ENCODE measurements at places on chromosomes 2 and 18.

DNA sequence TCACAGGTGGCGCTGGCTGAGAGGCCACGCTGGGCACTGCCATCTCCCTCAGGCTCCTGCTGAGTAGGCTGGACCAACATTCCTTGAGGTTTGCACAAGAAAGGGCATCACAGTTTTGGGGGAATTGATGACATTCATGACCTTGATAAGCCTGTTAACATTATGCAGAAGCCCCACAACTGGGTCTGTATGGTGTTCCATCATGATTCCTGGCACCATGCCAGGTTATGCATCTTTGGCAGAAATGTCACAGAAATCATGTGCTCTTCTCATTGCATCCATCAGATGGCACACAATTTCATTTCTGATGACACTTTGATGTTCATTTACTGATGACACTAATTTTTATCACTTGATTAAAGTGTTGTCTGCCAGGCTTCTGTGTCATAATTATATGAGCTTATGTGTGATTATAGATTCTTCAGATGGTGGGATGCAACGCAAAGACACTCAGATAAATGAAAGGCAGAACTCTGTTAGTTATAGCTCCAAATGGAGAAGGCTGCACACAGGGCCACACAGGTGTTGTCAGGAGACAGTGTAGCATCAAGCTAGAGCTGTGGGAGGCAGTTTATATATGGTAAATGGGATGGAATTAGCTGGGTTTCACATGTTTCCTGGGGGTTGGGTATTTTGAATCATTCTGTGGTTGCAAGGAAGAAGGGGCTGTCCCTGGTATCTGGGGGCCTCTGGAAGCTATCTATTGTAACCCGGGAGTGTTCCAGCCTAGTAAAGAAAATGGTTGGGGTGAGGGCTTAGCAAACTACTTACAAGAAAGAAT, 191.3 kb downstream of the SLC39A10 start:
- DNase-seq = no peak

DNA sequence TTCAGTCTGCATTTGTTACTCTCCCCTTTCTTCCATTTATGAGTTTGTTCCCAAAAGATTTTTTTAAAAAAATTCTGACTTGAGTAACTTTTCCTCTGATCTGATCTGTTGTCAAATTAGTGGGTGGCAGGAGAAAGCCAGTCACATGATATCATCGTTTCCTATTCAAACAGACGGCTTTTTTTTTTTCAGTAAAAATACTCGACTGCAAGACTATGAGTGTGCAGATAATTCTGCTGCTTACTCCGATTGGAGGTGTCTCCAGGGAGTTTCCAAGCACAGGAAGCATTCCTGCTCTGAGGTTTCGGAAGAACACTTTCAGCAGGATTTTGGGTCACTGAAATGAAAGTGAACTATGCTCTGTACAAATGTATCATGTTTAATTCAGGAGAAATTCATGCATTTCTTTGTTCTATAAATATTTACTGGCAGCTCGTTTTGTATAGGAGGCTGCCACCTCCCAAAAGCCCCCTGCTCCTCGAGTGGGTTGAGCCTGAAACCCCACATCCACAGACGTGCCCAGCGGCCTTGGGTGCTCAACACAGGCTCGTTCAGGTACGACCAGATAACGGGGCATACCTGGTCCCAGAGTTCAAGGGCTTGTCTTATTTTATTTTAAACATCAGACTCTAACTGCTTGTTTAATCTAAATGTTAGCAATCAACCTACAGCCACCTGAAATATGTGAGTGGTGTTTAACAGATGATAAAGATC, 126.9 kb upstream of the ZNF516 start:
- DNase-seq = no peak

GRCh38 chr2:37268111-37268510, 36.7 kb downstream of the NDUFAF7 start:
- DNase-seq = no peak

- no peak for DNase-seq
Measured at GRCh38 chr2:181314551-181314950, 142.6 kb upstream of the ITGA4 start.

DNA sequence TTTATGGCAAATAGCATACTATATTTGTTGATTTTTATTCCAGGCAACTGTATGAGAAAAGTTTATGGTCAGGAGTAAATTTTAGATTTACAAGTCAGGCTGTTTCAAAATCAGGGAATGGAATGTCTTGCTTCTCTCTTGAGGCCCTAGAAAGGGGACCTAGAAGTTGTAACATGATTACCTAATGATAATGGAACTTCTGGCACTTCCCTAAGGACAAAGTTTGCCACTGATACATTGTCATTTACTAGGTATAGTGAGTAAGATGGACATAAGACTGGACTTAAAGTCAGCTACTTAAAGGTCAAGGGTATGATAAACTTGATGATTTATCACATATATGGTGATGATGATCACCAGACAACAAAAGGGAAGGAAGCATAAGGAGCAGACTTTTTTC, 103.3 kb upstream of the VRK2 start:
- no peak for DNase-seq

GRCh38 chr2:203689426-203690116, 16.9 kb upstream of the CD28 start:
- no peak for DNase-seq

DNA sequence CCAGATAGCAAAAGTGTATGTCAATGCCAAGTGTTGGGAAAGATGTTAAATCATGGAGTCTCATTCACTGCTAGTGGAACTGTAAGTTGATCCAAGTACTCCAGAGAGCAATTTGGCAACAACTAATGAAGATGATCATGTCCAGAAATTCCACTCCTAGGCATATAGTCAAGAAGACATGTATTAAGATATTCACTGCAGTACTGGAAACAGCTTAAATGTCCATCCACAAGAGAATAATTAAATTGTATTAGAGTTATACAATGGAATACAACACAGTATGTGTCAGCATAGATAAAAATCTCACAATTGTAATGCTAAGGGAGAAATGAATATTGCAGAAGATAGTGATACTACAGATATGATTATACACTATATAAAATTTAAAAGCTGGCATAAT, 15.2 kb upstream of the LBH start:
- no peak for DNase-seq

DNA sequence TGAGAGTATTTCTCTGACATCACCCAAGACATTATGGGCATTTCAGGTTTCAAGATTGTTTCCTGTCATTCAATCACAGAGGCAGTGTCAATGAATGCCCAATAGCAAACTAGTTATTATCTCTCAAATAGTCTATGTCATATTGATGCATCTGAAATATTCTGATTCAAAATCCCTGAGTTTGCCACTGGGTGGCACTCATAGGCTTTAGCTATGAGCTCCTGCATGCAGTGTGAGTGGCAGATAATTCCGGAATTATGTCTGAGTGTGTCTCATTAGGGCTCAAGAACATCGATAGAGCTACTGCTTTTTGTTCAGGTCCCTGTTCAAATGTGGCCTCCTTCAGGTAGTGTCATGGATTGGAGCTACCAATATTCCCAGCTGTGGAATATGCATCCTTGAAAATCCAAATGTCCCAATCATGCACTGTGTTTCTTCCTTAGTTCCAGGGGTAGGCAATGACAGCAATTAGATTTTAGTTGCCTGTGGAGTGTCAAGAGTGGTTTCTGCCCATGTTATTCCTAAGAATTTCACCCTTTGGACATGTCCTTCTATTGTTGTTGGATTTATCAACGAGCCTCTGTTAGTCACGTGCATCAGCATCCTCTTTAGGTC, 7.8 kb upstream of the OR6B3 start:
- no peak for DNase-seq

- DNase-seq = no peak
Measured at GRCh38 chr2:85340034-85340892, 12.5 kb upstream of the TGOLN2 start.

GRCh38 chr2:192030289-192030688, 164.4 kb downstream of the TMEFF2 start:
- no peak for DNase-seq

DNA sequence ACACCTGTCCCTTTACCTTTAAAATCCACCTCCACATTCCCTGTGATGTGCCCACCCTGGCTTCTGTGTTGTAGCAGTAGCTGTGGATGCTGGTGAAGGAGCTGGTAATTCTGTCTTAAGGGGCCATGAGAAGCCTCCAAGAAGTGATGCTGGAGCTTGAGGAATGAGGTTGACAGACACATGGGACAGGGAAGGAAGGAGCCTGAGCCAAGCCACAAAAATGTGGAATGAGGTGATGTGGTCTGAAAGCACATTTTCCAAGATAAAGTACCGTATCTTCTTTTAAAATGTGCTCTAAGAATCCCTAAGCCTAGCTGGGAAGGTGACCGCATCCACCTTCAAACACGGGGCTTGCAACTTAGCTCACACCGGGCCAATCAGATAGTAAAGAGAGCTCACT, 31.2 kb downstream of the VWA3B start:
- DNase-seq = no peak

- DNase-seq = no peak
Measured at GRCh38 chr2:175414882-175415487, 233.5 kb upstream of the ATP5MC3 start.

GRCh38 chr2:191664823-191665677, 12.9 kb upstream of the NABP1 start:
- no peak for DNase-seq

DNA sequence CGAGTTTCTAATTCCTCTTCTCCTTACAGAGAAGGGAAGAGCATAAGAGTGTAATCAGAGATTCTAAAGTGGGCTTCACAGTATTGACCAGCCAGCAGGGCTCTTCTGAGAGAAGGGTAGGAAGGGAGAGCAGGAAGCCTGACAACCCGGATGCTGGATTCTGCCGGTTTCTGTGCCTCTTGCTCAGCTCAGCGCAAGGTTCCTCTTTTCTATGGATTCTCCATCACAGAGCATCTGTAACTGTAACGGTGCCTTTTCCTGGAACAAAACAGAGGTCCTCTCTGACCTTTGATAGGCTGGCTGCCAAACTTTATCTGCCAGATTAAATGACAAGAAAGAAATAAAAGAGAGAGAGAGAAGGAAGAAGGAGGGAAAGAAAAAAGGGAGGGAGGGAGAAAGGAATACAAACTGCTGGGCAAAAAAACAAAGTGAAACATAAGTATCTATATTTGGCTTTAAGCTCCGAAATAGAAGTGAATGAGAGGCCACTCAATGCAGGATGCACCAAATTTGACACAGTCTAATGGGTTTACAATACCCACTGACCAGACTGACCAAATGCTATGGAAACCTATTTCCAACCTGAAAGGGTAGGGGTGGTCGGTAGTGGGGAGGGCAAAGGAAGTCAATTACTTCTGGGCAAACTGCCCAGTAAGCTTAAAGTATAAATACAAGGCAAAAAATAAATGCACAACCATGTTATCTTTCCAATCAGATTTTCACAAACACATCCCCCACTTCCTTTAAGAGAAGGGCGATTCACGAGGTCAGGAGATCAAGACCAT, 59.2 kb downstream of the PIEZO2 start:
- DNase-seq = no peak

- DNase-seq = no peak
Measured at GRCh38 chr2:78644854-78645253, 380.6 kb upstream of the REG3G start.

DNA sequence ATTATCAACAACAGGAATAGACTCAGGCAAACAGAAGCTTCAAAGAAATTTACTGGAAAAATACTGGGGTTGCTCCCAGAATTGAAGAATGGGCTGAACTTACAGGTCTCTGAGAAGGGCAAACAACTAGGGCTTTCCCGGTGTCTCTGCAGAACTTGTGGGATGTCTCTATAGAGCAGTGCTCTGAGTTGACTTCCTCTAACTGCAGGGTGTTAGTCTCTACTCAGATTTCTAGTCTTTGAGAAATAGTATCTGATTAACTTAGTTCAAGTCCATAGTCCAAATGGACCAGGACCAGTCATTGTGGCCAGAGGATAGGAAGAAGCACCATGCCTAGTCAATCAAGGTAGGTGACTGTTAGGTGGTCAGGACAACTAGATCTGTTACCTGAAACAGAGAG, 45.8 kb downstream of the LIMS1 start:
- no peak for DNase-seq

DNA sequence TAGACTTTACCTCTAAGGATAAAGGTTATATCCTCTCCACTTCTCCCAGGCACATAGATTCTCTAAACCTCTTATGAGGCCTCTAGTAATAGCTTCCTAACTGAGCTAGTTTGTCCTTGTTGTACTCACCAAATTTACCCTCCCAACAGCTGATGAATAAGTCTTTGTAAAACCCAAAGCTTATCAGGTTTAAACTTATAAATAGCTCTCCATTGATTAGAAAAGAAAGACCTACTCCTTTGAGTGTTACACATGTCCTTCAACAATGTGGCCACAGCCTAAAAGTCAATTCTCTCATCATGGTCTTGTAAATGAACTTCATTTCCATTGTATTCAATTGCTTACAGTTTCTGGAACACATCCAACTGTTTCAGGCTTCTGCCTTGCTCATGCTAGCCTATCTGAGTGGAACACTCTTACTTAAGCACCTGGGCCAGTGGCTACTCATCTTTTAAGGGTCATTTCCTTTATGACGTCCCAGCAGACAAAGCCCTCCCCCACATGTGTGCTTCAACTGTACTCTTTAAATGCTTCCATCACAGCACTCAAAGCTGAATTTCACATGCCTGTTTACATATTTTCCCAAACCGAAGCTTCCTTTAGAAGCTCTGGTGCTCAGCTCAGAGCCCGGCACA, 131.6 kb downstream of the CDH2 start:
- no peak for DNase-seq
